ENCODE measurements at places on chromosomes 1 and 21.

GRCh38 chr1:111989531-111990025 is at the start of gene KCND3:
Gene KCND3 (minus strand): TSS chr1:111989668.
- H3K36me3 ChIP-seq: no peaks in the 10 kb centered on the region
- peaks cover 88% of the 10 kb centered on the region for H3K27me3 ChIP-seq
- H3K4me3 ChIP-seq: peak within 1 kb of the TSS; percentile 60
- no peak within 1 kb of the TSS for H3K27ac ChIP-seq
- DNase-seq: peak; percentile 43

- H3K27ac ChIP-seq: no peak overlapping the region
- H3K27me3 ChIP-seq: peaks cover 46% of the 10 kb centered on the region
- peaks cover 3% of the 10 kb centered on the region for H3K4me1 ChIP-seq
- no peak overlapping the region for H3K4me3 ChIP-seq
Measured at GRCh38 chr21:38380481-38381137, 117.7 kb downstream of the ERG start.

DNA sequence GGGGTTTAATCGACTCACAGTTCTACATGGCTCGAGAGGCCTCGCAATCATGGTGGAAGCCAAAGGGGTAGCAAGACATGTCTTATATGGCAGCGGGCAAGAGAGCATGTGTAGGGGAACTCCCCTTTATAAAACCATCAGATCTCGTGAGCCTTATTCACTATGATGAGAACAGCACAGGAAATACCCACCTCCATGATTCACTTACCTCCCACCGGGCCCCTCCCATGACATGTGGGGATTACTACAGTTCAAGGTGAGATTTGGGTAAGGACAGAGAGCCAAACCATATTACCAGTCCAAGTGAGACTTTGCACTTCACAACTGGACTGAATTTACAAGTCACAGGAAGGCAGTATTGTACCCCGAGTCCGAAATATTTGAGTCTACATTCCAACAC is 73.9 kb upstream of the ANGPTL1 start:
- no peaks in the 10 kb centered on the region for H3K36me3 ChIP-seq
- no peak for DNase-seq
- H3K27me3 ChIP-seq: peaks cover 14% of the 10 kb centered on the region
- peaks cover 8% of the 10 kb centered on the region for H3K4me1 ChIP-seq
- no peak overlapping the region for H3K4me3 ChIP-seq

GRCh38 chr1:211257826-211258225 is 1.3 kb upstream of the RCOR3 start:
- H3K27me3 ChIP-seq: no peaks in the 10 kb centered on the region
- DNase-seq: no peak
- H3K4me1 ChIP-seq: peaks cover 22% of the 10 kb centered on the region
- peak overlapping the region; percentile 83 for H3K4me3 ChIP-seq
- peak overlapping the region; percentile 91 for H3K27ac ChIP-seq

GRCh38 chr1:209106237-209106741 is 477.2 kb upstream of the CAMK1G start:
- no peak overlapping the region for H3K4me3 ChIP-seq
- peaks cover 3% of the 10 kb centered on the region for H3K27me3 ChIP-seq
- no peaks in the 10 kb centered on the region for H3K36me3 ChIP-seq
- no peak for DNase-seq

DNA sequence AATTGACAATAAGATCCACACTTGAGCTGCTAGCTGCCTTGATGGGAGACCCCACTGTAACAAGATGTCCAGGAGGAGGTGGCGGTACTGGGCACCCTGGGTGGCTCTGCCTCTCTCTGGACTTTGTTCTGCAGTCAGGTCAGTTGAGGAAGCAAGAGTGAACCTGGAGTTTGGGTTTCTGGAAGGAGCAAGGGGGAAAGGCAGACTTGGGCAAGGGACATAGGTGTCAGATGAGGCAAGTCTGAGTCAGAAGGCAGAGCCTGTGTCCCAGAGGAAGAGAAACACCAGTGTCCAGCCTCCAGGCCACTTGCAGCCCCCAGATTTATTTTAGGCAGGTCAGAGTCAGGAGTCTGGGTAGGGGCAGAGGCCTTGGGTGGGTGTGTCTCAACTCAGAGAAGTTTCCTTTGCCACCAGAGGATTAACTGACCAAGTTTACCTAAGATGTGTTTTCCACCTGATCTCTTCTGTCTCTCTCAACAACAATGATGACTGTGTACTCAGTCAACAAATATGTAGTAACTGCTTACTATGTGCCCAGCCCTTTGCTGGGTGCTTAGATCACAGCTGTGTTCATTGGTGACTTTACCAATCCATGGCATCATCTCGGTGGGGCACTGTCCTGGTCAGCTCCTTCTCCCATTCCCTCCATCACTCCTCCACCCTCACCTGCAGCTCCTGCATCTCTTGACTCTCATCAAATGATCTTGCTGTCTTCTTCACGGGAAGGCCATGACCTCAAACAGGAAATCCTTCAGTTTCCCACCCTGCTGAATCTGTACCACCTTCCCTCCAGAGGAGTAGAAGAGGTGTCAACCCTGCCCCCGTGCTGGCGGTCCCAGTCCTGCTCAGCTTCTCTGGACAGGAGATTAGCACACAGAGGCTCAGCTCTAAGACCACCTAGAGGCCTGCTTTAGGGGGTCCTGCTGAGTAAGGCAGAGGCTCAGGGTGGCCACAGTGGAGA is 36.6 kb downstream of the ELF3 start:
- peaks cover 8% of the 10 kb centered on the region for H3K27me3 ChIP-seq
- H3K4me3 ChIP-seq: no peak overlapping the region
- no peaks in the 10 kb centered on the region for H3K4me1 ChIP-seq

DNA sequence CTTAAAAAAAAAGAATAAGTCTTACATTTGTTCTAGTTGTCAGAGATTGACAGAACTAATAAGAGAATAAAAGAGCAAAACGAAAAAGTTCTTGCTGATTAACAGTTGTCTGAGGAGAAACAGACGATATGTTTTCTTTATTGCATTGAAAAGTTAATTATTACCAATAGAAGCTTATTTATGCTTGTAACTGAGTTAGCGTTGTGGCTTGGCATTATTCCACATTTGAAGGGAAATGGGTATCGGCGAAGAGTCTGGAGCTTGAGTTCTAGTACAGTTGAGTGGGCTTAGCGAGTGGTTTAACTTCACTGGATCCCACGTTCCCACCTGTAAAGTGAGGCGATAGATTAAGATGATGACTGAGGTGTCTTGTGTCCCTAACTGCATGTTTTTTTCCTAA is 109.0 kb downstream of the SDCCAG8 start:
- no peak overlapping the region for H3K4me3 ChIP-seq
- peaks cover 26% of the 10 kb centered on the region for H3K36me3 ChIP-seq
- H3K4me1 ChIP-seq: no peaks in the 10 kb centered on the region
- no peaks in the 10 kb centered on the region for H3K27me3 ChIP-seq
- no peak overlapping the region for H3K27ac ChIP-seq
